ENCODE measurements at places on chromosomes 1 and 21.

DNA sequence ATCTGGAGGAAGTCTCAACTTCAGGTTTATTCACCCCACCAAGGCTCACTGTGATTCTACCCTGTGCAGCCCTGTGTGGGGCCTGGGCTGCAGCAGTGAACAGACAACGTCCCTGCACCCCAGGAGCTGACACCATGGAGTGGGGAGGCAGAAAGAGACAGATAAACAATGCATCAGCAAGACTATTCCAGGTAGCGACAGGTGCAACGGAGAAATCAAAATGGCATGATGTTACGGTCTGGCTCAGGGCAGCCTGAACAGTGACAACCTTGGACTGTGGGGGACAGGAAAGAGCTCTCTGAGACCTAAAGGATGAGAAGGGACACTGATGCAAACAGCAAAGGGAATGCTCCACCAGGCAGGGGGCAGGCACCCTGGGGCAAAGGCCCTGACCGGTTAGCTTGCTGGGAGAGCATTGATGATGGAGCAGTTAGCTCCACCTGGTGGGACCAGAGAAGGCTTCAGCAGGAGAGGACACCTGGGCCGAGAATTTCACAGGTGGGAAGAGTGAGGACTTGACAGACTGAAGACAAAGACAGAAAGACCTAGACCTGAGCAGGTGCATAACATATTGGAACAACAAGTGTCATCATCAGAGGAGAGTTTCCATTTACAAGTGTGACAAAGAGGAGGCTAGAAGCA is 589.9 kb downstream of the MATN1 start:
- DNase-seq = no peak

GRCh38 chr1:161966067-161966466 is 57.6 kb downstream of the OLFML2B start:
- no peak for DNase-seq

DNA sequence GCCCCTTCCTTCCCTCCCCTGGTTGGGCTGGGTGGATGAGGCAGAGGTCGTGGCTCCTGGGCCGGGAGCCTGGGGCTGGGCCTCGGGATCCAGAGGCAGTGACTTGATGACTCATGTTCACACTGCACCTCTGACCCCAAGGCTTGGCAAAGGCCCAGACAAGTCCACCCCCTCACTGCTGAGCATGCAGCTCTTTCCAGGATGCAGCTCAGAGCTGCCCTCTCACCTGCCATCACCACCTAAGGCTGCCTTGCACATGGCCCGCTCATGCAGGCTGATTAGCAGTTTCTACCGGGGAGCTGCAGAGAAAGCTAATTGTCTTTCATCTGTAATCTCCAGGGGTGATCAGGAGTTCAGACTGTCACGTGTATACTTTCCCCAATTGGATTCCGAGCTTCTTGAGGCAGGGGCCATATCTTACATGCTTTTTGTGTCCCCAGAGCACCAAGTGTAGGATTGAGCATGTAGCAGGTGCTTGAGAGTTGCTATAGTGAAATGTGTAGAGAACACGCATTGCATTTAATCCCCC is 62.1 kb downstream of the LRRN2 start:
- DNase-seq = no peak

DNA sequence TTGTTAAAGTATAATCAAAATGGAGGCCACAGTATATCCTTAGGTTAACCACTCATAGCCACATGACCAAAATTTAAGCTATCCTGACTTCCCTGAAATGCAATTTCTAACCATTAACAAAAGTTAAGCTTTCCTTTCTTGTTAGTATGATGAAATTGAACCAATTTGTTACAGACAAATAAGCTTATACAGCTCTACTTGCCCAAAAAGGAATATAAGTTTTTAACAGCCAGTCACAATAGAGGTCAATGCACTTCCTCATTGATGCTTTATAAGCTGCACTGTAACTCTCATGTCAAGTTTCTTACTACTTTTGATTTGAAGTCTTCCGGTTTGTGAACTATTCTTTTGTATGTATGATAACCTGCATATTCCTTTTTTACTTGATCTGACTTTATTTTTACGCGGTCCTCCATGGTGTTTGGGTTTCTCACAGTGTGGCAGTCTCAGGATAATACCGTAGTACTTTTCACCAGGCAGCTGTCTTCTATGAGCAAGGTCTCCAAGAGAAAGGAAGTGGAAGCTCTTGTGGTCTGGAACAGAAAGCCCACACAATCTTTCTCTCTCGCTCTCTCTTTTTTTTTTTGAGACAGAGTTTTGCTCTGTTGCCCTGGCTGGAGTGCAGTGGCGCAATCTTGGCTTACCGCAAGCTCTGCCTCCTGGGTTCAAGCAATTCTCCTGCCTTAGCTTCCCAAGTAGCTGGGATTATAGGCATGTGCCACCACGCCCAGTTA is 331.6 kb downstream of the SRGAP2C start:
- no peak for DNase-seq

GRCh38 chr1:213256438-213257087 is 205.5 kb downstream of the RPS6KC1 start:
- DNase-seq = no peak

DNA sequence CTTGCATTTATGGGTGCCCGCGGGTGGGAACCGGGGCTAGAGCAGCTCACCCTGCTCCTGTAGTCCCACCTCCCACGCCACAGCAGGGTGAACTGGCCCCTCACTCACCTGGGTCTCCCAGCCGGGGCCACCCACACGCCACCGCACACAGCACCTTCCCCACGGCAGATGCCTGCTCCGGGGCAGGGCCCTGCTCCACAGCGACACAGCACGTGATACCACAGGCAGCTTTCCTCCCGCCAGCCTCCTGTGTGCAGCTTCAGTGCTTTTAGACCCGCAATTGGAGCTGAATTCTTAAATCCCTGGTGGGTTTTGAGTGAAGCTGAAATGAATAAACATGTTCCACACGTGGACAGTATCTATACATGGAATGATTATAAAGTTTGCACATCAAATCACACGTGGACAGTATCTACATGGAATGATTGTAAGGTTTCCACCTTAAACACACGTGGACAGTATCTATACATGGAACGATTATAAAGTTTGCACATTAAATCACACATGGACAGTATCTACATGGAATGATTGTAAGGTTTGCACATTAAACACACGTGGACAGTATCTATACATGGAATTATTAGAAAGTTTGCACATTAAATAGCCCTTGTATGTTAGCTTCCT is 93.1 kb upstream of the COL6A1 start:
- DNase-seq = peak; percentile 31

DNA sequence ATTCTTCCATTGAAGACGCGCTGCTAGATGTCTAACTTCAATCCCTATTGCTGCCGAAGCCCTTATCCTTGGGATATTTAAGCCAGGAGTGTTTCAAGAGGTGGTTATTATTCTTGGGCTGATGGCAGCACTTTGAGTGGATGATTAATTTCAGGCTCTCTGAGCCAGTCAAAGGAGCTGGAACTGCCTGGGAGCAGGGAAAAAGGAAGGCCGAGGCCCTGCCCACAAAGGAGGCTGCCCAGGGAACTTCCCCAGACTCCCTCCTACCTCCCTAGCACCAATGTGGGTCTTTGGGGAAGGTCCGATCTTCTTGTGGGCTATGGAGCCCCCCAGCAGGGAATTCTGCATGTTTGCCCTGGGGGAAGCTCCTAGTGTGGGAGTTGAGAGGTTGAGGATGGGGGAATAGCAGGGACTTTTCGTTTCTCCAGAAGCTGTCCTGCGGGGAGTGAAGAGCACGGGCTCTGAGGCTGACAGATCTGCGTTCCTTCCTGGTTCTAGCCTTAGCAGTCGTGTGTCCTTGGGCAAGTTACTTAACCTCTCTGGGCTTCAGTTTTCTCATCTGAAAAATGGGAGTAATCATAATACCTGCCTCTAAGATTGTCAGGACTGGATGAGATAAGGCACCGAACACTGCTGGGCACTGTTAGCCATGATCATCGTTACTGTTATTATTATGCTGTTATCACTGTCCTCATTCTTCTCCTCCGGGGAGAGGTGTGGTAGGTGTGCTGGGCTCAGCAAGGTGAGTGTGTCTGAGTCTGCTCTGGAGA is 6.3 kb downstream of the KCNQ4 start:
- no peak for DNase-seq

DNA sequence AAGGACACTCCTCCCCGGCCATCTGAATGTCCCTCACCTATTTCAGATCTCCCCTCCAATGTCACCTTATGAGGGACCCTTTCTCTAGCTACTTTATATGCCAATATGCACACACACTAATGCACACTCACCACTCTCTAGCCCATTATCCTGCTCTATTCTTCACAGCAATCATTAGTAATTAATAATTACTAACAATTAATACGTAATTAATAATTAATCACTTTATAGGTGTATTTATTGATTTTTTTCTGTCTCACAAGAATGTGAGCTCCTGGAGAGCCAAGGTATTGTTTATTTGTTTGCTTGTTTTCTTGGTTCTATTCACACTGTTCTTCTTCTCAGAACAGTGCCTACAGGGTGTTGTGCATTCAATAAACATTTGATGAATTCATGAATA is 385.2 kb upstream of the DUSP10 start:
- DNase-seq = no peak

Measured in activated naive CD4-positive, alpha-beta T cell (primary cell).